ENCODE measurements at places on chromosomes 7 and 10.

GRCh38 chr10:97325754-97326153 is 6.7 kb downstream of the FRAT1 start:
- no peak for DNase-seq

- peak; percentile 34 for DNase-seq
These were observed 605 bp downstream of the SUFU start for GRCh38 chr10:102504179-102504975.

GRCh38 chr10:73959484-73960243 is 38.3 kb upstream of the VCL start:
- no peak for DNase-seq

DNA sequence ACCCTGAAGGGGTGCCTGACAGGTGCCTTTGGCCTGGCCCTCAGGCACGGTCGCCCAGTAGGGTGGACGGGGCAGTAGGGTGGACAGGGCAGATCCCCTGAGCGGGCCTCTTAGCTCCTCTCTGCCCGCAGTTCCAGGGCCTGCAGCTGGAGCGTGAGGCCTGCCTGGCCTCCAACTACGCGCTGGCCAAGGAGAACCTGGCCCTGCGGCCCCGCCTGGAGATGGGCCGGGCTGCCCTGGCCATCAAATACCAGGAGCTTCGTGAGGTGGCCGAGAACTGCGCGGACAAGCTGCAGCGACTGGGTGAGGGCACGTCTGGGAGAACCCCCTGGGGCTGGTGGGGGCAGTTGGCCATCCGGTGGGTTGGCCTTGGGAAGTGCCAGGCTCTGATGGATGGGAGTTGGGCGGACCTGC is 1.7 kb downstream of the VPS37D start:
- DNase-seq, result no peak

DNA sequence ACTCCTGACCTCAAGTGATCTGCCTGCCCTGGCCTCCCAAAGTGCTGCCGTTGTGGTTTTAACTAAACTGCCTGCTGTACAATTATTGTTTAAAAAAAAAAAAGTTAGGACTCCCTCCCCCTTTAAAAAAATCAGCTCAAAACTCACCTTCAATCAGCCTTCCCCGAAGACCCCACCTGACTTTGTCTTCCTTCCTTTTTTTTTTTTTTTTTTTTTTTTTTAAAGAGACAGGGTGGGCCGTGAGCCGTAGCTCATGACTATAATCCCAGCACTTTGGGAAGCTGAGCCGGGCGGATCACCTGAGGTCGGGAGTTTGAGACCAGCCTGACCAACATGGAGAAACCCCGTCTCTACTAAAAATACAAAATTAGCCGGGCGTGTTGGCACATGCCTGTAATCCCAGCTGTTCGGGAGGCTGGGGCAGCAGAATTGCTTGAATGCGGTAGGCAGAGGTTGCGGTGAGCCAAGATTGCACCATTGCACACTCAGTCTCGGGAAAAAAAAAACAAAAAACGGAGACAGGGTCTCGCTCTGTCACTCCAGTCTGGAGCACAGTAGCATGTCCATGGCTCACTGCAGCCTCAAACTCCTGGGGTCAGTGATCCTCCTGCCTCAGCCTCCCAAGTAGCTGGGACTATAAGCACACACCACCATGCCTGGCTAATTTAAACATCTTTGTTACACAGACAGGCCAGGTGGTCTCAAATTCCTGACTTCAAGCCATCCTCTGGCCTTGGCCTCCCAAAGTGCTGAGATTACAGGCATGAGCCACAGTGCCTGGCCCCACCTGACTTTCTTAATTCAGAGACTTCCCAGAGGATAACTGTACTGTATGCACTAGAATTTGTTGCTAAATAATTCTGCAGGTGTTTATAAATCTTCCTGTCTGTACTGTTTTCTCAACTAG is 3.2 kb downstream of the FIS1 start:
- DNase-seq, result no peak

DNA sequence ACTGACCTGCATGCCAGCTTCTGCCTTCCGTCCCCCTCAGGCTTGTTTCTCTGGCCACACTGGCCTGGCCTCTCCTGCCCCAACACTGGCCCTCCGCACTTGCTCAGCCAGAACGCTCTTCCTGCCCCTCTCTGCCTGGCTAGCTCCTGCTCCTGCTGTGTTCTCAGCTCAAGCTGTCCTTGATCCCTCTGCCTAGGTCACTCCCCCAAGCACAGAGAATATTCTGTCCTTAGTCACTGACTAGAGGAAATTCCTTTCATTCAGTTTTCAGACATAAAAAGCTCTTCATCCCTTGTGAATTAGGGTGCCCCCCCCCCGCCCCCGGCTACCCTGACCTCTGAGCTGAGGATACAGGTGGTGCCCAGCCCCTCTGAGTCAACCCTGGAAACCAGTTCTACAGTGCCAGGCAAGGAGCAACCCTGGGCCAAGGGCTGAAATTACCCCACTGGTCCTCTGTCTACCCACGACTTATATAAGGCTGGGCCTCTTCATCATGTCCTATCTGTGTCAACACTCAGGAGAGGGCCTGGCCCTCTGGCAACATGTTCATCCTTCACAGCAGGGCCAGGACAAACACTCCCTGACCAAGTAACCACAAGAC is 6.6 kb upstream of the SGPL1 start:
- DNase-seq, result no peak

GRCh38 chr10:100653957-100654781 is 91.2 kb upstream of the PAX2 start:
- peak; percentile 53 for DNase-seq

All from activated CD4-positive, alpha-beta T cell treated with anti-CD3 and anti-CD28 coated beads, Interleukin-2, amount 50 U/mL, for 48 hours (primary cell).